NCI-H345 (cell line): ENCODE measurements at places on chromosomes 4 and X.

DNA sequence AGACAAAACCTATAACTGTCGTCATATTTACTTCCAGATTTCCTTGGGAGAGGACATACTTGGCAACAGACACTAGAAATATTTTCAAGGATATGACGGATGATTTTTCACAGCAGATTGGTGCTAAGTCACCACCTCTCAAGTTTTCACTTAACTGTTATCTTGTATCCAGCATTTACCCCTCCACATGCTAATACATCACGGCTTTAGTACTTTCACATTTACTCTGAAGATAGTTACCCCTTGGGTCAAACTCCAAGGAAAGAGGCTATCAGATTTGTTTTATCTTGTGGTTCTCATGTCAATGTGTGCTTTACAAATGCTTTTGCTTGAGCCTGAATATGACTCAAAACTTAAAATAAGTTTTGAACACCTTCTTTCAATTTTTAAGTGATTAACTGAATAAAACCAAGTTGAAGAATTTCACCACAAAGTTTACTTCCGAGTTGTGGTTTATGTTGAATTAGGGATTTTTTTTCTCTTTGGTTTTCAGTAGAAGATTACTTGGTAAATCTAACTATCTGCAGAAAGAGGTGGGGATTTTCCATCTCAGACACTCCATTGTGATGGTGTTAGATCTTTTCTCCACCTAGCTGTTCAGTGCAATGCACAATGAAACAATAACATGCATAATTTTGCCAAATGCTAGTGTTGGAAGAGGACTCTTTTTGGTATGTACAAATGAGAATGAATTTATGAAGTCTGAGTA is 75.4 kb upstream of the FAT1 start:
- no peak for DNase-seq

- no peak for DNase-seq
Measured at GRCh38 chr4:123573866-123574508, 177.4 kb downstream of the SPRY1 start.

DNA sequence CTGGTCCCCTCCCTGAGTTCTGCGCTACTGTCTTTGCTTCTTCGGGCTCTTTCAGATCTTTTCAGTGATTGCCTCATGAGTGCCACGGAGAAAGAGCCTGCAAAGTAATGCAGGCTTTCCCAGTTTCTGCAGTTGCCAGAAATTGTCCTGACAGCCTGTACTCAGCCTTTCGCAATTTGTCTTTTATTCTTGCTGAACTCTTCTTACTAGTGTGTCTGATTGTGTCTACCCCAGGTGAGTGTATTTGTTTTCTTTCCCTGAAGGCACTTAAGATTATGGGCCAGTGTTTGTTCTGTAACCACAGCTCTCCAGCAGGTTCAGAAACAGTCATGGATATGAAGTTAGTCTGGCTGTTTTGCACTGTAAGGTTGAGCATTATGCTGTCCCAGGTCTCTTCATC is 47.1 kb downstream of the FAM193A start:
- no peak for DNase-seq

GRCh38 chr4:150768497-150768896 is 186.5 kb downstream of the MAB21L2 start:
- no peak for DNase-seq

DNA sequence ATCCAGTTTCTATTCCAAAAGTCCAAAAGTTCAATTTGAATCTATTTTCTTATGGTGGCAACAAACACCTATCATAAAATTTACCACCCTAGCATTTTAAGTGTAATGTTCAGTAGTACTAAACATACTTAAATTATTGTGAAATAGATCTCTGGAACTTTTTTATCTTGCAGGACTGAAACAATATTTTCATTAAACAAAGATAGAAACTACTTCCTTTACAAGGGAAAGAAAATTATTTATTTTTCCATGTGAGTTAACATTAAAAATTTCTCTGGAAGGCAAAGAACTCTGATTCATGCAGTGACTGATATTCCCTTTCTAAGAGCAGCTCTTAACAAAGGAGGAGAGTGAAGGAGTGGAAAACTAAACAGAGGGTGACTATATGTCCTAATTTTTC is 40.2 kb downstream of the ADH7 start:
- DNase-seq, result no peak

GRCh38 chr4:101682946-101683345 is 107.6 kb upstream of the BANK1 start:
- DNase-seq, result no peak

DNA sequence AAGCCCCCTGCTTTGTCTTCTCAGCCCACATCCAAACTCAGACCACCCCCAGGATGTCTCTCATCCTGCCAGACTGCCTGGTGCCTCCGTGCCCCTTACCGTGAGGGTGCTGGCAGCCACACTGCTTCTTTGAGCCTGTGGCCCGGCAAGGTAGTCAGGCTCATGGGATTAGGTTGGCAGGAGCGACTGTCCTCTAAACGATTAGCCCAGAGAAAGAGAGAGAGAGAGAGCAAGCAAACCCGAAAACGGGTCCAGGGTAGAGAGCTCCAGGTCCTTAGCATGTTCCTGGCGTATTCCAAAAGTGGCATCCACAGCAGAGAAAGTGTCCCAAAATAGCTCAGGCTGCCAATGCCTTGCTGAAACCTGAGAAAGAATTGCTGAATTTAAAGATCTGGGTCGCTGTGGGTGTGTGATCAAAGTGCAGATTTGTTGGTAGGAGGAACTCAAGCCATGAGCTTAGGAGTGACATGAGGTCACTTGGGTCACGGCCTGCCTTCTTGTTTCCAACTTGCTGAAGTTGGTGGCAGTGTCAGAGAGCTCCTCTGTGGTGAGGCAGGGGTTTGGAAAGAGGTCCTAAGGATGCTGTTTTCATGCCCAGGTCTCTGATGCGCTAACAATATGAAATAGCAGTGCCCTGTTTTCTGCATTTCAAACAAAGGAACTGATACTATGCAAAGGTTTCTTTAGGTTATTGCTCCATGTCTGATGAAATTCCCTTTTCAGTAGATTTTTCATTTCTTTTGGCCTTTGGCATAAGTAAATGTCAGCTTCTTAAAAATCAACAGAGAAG is 81.6 kb downstream of the RTL9 start:
- no peak for DNase-seq

DNA sequence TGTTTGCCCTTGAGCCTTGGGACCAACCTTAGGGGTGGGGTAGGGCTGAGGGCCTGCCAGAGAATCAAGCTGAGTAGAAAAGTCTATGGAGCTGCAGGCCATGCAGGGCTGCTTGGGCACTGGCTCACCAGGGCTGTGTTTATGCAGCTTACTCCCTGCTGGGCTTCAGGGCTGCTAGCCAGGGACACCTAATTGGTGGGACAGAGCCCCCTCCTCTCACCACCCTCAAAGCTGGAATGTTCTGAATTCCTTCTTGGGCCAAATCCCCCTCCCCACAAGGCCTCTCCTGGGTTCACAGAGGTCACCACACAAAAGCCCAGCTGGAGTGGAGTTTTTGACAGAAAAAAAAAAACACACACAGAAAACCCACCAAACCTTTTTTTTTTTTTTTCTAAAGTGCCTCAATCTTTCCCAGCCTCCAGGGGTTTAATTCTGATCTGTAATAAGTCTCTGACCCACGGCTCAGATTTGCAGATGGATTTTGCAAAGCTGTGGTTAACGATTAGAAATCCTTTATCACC is at the start of gene CLDN2:
TSS of gene CLDN2 (plus strand) at position 471 of the 521 bp plus-strand sequence. CDS start 7,827 bp downstream, outside the sequence.
- DNase-seq, result no peak

- no peak for DNase-seq
Measured at GRCh38 chr4:112168719-112169500, 23.7 kb downstream of the FAM241A start.

- peak; percentile 89 for DNase-seq
Measured at GRCh38 chrX:57286507-57287251, at the start of gene FAAH2. Gene FAAH2 (plus strand): TSS chrX:57286706. CDS start chrX:57286826, 120 bp downstream.

- no peak for DNase-seq
Measured at GRCh38 chr4:163284304-163284703, 48.1 kb downstream of the NPY1R start.

- no peak for DNase-seq
Measured at GRCh38 chr4:88230969-88231771, 53.2 kb downstream of the PPM1K start.

DNA sequence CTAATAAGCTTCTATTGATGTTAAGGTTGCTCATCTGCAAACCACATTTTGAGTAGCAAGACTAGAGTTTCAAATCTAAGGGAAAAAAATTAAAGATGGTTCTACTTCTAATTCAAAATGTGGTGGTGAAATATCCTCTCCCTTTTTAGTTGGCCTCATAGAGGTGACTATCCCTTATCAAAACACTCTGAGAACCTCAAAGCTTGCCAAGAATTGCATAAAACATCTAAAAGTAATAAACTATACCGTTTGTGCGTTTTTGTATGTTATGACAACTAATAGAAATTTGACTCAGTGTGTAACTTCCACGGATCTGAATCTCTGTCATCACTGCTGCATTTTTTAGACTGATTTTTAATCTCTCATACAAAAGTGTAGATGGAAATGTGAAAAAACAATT is 672.8 kb upstream of the GALNT7 start:
- DNase-seq, result no peak

DNA sequence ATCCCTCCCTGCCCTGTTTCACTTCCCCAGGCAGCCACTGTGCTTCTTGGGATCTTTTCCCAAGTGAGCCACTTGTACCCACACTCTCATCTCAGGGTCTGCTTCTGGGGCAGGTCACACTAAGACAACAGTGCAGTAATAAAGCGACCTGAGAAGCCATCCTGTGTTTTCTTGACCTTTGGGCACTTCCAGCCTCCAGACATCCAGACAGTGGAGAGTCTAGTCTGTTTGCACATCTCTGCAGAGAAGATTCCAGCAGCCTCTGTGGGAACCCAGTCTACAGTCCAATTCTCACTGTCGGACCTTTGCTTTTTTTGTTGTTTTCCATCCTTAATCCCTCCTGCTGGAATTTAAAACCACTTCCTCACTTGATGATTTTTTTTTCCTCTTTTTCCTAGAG is 50.3 kb upstream of the ATP6AP2 start:
- DNase-seq, result no peak

- no peak for DNase-seq
Measured at GRCh38 chrX:150074175-150074574, 135.9 kb upstream of the EOLA2 start.

- DNase-seq, result peak; percentile 25
Measured at GRCh38 chrX:13688384-13688957, 457 bp upstream of the RAB9A start.

DNA sequence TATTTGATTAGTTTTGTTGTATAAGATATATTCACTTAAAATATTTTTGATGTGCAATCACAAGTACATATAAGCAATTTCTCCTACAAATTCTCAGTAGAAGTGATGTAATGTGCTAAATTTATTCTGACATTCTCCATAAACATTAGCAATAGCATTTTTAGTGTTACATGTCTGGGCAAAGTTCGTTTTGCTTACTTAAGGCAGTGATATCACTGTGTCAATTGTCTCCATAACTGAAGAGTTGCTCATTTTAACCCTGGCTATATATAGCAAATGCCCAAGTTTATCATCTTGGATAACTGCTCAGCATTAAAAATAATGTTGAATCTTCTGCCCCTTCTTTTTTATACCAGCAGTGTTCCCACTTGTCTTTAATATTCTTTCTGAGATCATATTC is 340.0 kb upstream of the NDST4 start:
- DNase-seq, result no peak

- no peak for DNase-seq
Measured at GRCh38 chr4:107018344-107018735, 17.8 kb downstream of the DKK2 start.

DNA sequence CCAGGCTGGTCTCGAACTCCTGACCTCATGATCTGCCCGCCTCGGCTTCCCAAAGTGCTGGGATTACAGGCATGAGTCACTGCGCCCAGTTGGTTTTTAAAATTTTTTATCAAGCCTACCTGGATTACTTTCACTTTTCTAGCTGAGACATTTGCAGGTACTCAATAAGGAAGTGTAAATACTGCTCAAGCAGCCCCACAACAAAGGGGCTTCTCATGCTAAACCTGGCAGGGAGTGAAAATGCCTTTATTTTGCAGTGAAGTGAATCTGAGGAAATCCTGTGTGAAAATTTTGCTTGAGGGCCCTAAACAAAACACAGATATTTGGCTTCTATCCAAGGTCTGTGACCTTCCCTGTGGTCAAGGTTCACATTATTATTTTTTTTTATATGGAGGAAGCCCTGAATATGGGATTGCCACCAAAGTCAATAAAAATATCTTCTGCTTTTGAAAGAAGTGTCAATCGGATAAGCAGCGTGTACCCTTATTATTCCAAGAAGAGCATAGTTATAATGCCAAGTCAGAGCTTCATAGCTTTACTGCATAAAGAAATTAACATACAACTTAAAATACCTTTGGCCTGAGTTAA is 481.0 kb downstream of the SH2D1A start:
- no peak for DNase-seq

- DNase-seq, result no peak
Measured at GRCh38 chrX:9376111-9376510, 88.7 kb upstream of the TBL1X start.

DNA sequence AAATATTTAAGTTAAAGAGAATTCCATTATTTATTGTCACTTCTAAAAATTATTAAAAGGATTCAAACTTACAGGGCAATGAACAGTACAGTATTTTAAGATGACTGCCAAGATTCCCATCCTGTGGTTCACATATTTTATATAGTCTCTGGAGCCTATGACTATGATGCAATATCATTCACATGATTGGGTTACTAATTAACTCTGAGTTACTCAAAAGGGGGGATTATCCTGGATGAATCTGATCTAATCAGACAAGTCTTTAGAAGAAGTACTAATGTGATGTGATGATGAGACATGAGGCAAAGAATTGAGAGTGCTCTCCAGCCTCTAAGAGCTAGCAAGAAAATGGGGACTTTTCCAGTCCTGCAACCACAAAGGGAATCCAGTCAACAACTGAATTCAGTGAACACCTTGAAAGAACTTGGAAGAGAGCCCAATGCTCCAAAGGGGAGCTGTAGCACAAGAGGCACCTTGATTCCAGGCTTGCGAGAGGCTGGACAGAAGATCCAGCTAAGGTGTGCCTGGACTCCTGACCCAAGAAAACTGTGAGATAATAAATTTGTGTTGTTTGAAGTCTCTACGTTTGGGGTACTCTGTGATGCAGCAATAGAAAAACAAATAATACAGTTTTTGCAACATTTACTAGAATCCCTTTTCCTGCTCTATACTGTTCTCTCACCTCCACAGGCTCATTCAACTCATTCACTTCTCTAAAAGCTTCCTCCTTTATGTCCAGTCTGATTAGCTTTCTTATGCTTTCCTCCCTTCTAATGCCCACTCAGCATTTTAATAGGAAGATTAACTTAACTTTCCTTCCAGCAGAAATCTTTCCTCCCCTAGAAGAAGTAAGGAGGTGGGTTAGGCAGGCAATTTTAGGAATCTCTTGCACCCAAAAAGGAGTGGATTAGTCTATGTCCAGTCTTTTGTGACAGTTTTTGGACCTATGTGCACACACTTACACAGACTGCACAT is 133.8 kb upstream of the LCORL start:
- DNase-seq, result no peak

- DNase-seq, result no peak
Measured at GRCh38 chr4:144574509-144574908, 71.4 kb upstream of the HHIP start.

DNA sequence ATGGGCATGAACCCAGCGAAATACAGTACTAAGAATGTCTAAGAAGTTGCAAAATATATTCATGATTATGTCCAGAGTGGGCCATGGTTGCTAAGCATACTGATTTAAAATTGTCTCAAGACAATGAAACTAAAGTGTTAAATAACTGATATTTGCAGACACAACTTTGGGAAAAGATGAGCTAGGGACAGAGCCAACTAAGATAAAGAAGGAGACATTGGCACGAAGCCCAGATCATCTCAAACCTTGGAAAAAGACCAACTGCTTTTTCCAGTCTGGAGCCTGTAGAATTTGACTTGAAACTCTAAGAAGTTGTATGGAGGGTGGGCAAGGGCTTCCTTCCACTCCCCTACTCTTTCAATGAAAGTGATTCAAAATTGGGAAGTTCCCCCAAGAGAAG is 108.5 kb upstream of the GLRA2 start:
- DNase-seq, result peak; percentile 14
